ENCODE measurements at places on chromosomes 16 and 17. TPM values are rescaled to one million over a fixed set of nuclear protein-coding genes. Genes with fewer than 3 reads are reported as not detected.

DNA sequence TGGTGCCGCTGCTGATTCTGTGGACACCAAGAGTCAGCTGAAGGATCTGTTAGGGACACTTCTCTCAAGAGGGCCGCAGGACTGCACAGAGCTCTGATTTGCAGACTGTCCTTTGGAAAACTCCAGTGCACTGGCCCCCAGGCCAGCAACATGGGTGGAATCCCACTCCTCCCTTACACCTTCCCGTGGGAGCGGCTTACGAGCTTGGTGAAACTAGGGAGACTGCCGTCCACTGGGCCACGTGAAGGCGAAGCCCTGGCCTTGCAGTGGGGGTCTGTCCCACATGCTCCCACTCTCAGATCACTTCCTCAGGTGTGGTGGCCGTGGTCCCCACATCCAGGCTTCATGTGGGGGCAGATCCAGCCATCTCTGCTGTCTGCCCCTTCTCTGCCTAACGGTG lies 36.4 kb downstream of the PSME3IP1 start:
- no peak for DNase-seq

GALR2 gene
- total RNA-seq, result under 0.01 TPM

KCNH6 gene
- total RNA-seq, result under 0.01 TPM

- no peak for DNase-seq
These were observed 4.1 kb upstream of the MED24 start for GRCh38 chr17:40058186-40058784.

NDRG4 gene
- 368 TPM for total RNA-seq

GRCh38 chr16:26500326-26500725 lies 566.4 kb upstream of the C16orf82 start:
- DNase-seq, result no peak

GRCh38 chr16:9429646-9430330 lies 338.3 kb downstream of the HAPSTR1 start:
- no peak for DNase-seq

DNA sequence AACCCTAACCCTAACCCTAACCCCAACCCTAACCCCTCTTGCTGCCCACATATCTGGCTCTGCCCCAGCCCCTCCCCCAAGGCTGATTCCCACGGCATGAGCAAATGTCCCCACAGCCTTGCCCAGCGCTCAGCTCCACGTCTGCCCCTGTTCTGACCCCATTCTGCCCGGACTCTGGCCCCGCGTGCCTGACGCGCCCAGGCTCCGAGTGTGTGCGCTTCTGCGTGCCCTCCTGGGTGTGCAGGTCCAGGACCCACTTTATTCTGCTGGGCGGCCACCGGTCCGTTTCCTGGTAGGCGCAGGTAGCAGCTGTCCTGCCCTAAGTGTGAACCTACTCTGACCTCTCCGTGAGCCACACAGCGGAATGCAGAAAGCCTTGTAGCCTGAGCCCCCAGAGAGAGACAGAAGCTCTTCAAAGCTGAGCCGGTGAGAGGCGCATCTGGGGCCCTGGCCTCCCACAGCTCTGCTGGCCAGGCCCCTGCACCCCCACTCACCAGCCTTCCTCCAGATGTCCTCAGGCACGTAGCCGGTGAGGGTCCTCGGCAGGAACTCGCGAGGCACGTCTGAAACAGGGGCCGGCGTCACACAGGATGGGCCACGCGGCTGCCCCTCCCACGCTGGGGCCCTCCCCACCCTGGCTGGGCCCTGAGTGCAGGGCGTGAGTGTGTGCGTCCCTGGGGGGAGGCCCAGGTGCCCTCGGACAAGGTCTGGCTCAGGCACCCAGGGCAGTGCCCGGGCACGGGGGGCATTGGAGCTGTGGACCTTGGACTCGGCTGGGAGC lies 14.0 kb upstream of the PABPN1L start:
- no peak for DNase-seq

MYCBPAP gene
- 0.13 TPM for total RNA-seq

ZSCAN10 gene
- not detected for total RNA-seq

GRCh38 chr17:48575673-48576478 lies 2.3 kb downstream of the HOXB4 start:
- no peak for DNase-seq

DNA sequence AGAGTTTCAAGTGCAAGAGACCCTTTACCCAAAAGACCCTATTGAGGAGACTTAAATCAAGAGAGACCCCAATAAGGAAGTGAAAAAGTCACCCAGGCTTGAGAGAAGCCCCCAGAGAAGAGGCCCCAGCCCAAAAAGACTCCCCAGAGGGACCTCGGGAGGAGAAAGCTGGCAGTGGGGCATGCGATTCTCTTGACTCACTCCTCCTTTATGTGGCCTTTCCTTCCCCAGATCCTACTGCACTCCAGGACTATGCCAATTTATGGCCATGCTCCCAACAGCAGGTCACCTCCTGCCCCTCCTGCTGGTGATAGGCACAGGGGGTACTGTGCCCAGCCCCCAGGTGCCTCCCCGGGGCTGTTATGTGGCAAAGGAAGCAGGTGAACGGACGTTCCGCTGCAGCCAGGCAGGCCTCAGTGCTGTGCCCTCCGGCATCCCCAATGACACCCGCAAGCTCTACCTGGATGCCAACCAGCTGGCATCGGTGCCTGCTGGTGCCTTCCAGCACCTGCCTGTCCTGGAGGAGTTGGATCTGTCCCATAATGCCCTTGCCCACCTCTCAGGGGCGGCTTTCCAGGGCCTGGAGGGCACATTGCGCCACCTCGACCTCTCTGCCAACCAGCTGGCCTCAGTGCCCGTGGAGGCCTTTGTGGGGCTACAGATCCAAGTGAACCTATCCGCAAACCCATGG lies 16.3 kb downstream of the LRRC3C start:
- DNase-seq, result no peak

DNA sequence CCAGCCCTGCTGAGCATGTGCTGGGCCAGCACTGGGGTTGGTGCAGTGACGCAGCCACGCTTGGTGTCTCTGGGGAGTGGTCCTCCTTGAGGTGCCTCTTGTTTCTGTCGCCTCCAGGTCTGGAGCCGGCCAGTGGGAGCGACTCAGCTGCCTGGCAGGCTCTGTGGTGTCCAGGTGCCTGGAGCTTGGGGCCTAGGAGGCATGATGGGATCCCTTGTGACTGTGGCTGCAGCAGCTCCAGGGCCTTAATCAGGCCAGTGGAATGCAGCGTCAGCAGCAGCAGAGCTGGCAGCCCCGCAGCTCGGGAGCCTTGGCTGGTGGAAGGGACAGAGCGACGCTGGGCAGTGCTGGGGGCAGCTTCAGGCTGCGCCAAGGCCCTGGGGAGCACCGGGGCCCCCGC lies 74.7 kb upstream of the CIBAR2 start:
- DNase-seq, result no peak

- DNase-seq, result no peak
These were observed 39.8 kb downstream of the NF1 start for GRCh38 chr17:31134576-31134975.

DNA sequence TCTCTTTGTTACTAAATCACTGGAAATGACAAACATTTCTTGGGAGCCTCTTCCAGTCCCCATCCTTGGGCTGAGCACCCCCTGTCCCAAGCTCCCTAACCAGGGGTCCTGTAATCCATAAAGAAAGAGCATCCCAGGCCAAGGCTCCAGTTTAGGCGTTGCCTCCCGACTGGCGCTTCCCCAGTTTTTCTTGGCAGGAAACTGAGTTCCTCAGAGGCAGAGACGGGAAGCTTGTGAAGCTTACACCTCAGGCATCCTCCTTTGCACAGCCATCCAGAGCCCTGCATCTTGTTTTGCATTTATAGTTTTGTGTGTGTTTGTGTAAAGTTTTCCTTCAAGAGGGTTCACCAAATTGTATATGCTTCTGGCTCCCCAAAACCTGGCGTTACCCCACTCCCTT lies 7.1 kb downstream of the COPZ2 start:
- DNase-seq, result no peak

- DNase-seq, result no peak
These were observed 29.8 kb downstream of the CDIP1 start for GRCh38 chr16:4508806-4509205.

GPR142 gene
- total RNA-seq, result not detected
